ENCODE measurements at places on chromosomes 4 and X.

DNA sequence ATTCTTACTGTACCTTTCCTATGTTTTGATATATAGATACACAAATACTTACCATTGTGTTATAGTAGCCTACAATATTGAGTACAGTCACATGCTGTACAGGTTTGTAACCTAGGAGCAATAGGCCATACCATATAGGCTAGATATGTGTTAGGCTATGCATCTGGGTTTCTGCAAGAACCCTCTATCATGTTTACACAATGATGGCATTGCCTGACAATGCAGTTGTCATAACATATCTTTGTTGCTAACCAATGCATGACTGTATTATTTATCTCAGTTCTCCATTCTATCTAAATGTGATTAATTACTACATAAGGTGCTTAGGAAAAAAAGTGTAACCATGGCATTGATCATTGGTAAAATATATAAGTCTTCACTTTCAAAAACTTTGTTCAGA is 10.0 kb upstream of the SPCS3 start:
- no peak for DNase-seq

DNA sequence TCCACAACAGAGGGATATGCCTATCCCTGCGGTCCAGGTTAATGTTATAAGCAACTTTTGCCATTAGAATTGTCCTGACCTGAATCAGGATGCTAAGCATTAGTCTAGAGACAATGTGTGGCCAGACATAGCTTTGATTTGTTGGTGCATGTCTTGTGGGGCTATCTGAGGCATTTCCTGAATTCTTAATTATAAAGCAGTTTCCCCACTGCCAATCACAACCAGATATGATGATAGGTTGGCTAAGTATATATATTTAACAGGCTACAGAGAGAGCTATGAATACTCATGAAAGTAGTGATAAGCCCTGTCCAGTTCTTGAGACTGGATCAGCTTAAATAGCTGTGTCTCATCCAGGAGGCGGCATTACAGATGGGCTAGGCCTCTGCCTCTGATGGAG is 37.8 kb upstream of the ZNF81 start:
- DNase-seq: no peak

GRCh38 chr4:101527188-101527587 is 179.9 kb upstream of the PPP3CA start:
- DNase-seq: peak; percentile 88

DNA sequence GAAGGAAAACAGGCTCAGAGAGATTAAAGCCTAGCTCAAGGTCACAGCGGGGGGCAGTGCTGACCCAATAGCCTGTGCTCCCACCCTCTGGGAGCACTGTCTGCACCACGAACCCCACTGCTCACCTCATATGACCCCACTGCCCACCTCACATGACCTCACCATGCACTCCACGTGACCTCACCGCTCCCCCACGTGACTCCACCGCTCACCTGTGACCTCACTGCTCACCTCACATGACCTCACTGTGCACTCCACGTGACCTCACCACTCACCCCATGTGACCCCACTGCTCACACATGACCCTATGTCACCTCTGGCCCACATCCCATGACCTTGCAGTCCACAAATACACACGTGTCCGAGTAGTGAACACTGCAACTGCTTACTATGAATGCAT is 55.4 kb downstream of the ACOX3 start:
- no peak for DNase-seq
